ENCODE measurements at places on chromosomes 5 and 9.

DNA sequence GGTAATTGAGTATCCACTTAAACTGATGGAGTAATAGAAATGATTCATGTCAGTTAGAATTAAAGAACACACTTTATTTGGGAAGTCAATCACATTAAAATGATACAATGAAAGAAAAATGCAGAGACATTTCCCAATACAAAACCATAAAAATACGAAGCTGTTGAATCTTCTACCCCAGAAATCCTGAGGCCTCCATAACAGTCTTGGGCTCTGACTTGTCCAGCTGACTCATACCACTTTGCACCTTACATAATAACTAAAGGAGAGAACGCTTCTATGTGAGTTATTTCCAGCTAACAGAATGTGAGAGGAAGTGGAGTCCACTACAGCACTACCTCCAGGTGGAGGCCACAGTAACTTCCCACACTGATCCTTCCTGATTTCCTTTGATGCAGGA, 305.0 kb downstream of the MRPS30 start:
- no peak for DNase-seq

GRCh38 chr9:136606687-136607333, 55.9 kb upstream of the EGFL7 start:
- no peak for DNase-seq

- DNase-seq: no peak
These were observed 3.2 kb downstream of the RBM18 start for GRCh38 chr9:122261469-122261881.

- no peak for DNase-seq
These were observed 100.2 kb upstream of the S1PR3 start for GRCh38 chr9:88891040-88891439.

DNA sequence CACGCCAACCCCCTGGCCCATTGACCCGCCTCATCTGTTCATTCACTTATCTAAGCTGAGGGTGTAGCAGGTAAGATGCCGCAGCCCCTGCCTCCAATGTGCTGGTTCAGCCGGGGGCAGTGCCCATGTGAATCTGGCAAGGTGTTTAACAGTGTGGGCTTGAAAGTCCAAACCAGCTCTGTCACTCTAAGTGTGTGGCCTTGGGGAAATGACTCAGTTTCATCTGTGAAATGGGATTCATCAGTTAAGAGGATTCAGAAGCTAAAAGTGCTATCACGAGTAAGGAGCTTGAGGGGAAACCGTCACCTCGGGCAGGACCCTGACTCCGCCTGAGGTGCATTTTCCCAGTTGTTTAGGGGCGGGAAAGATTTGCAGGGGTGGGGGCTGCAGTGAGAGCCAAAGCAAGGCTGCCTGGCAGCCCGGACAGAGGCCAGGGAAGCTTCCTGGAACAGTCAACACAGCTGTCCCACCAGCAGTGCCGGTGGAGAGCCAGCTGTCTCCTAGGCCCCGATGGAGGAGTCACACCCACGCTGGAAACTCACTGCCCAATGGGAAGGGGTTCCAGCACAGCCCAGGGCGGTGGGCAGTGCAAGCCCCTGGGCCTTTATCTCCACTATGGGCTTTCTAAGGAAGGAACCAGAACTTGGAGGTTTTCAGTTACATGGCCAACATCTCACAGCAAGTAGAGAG, 9.7 kb upstream of the URM1 start:
- no peak for DNase-seq

- no peak for DNase-seq
These were observed 10.8 kb downstream of the PUM3 start for GRCh38 chr9:2833096-2833495.

DNA sequence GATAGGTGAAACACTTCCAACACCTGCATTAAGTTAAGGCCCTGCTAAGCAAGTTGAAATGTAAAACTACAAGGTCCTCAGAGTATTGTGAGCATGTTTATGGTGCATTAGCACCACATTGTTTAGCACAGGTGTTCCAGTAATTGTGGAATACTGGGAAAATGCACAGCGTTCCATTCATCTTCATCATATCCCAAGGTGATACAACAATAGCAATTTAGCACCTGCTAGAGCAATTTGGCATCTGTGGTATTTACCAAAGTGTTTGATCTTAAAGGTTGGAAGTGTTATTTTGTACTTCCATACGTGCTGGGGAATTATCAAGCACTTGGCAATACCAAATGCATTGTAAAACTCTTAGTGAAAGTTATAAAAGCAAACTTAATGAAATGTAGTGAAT, 266.8 kb downstream of the CYLC2 start:
- no peak for DNase-seq

GRCh38 chr5:181167814-181168488, 20.6 kb downstream of the OR2V2 start:
- DNase-seq: no peak

DNA sequence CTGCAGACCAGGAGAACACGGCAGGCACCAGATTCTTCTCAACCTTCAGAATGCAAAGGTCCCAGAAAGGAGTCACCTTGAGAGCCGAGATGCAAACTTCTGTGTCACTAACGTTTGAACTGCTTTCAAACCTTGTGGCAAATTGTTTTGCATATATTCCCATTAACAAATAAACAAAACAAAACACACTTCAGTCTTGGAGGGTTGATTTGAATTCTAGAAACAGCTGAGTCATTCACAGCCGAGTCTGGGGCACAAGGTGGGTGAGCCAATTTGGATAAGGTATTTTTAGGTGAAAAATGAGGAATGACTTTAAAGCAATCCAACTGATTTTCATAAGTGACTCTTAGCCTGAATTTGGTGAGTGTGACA, 38.8 kb upstream of the ANKRD33B start:
- no peak for DNase-seq

DNA sequence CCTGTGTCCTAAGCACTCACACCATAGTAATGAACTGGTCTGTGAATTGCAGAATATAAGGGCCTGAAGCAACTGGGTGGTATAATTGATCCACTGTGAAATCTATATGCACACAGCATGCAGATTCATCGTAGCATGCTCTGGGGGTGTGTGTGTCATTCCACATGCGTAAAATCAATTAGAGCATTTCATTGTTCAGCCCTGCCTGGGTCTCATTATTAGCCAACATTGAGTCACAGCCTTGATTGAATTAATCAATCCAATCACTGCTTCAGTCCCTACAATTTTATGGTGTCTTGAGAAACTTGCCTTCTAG, 248.0 kb downstream of the ADAMTSL1 start:
- no peak for DNase-seq

GRCh38 chr9:84499969-84500582, 159.5 kb upstream of the SLC28A3 start:
- DNase-seq: no peak

DNA sequence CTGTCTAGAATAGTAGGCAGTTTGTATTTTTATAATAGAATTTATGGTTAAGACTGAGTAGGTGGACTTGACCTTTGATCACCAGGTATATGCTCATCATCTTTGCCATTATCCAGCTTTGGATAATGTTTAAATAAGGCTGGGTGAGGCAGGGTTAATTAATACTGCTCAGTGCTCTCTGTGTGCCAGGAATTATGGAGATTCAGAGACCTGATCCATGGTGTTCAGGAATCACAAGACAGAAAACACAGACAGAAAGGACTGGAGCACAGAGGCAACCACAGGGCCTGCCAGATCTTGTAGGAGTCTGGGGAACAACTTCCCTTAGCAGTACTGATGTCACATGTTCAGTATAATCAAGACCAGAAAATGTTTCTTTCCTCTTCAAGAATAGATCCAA, 186.3 kb upstream of the ADCY2 start:
- DNase-seq: no peak

- no peak for DNase-seq
These were observed 204.7 kb upstream of the RFX3 start for GRCh38 chr9:3730511-3730922.
